ENCODE measurements at places on chromosomes 3 and 15.

DNA sequence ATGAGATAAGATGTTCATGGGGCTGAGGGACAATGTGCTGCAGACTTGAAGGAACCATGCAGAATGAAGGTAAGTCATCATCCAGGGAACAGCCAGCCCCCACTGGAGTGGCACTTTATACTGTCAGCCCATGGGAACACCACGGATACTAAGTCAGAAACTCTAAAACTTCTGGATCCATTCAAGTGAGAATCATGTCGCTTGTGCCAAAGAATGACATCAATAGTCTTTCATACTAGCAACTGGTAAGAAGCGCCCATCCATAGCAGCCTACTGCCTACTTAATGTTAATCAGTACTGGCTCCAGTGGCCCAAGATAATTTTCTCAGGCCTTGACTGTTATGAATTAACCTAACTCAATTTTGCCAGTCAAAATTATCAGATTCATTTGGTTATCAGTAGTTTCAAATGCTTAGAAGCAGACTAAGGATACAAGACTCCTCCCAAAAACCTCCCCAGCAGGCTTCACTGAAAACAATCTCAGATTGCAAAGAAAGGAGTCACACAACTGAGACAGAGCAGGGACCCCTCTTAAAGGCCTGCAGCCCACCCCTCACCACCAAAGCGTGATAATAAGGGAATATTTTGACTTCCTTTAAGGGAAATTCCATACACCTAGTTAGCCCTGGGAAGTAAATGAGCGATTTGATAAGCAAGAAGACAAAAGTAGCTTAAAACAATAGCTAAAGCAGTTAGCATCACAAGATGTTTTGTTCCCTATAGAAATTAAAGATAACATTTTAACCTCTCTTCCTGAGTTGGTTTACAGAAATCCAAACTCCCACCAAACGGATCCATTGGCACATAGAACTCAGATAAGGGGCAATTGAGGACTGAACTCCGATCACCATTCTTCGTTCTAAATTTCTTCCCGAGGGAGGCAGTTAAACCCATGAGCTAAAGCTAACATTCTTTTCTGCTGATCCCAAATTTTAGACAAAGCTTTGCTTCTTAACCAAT is 98.8 kb downstream of the TGFBR2 start:
- DNase-seq: no peak

GRCh38 chr3:151838574-151839312 is 24.8 kb downstream of the AADAC start:
- peak; percentile 80 for DNase-seq

GRCh38 chr3:121542924-121543323 is 2.9 kb downstream of the POLQ start:
- DNase-seq: no peak

GRCh38 chr3:154616298-154616697 is 186.3 kb upstream of the GPR149 start:
- DNase-seq: no peak
